NCI-H187 (cell line): ENCODE measurements at places on chromosomes 4 and X.

DNA sequence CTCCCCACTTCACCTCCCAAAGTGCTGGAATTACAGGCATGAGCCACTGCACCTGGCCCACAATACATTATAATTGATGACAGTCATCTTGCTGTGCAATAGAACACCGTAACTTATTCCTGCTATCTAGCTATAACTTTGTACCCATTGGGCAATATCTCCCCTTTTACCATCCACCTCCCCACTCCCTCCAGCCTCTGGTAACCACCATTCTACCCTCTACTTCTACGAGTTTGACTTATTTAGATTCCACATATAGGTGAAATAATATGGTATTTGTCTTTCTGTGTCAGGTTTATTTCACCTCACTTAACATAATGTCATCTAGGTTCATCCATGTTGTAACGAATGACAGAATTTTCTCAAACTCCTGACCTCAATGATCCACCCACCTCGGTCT lies 8.2 kb upstream of the TEX11 start:
- DNase-seq = no peak

DNA sequence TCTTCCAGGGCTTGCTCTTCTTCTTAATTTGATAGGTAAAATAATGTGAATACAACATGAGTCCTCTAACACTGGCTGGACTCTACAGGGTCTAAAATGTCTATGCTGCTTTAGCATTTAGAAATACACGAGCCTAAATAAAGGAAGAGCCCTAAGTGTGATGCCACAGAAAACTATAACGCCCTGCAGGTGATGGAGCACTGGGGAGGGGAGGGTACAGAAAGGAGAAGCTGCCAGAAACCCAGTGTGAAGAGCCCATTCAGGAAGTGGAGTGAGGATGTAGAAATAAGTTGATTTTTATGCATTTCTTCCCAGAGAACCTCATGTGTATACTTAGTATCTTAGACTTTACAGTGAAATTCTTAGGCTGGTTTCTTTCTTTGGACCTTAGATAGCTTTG lies 83.4 kb downstream of the TNIP2 start:
- no peak for DNase-seq

GRCh38 chr4:44320833-44321232 lies 127.8 kb downstream of the KCTD8 start:
- DNase-seq = no peak

DNA sequence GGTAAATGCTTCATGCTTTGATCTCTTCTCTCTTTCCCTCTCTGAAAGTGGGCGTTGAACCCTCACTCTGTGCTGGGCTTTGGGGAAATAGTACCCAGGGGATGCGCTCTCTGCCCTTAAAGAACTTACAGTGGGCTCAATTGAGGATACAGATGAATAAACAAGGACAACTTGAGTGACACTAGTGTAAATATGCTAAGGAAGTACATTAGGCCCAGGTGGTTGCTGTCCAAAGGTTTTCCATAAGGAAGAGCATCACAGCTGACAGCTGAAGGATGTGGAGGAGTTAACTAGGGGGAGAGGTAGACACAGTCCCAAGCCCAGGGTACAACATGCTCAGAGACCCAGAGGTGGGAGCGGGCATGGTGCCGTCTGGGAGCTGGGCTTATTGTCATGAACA lies 49.4 kb downstream of the TENM3 start:
- no peak for DNase-seq

GRCh38 chr4:112908511-112908910 lies 140.9 kb upstream of the ANK2 start:
- DNase-seq = no peak

DNA sequence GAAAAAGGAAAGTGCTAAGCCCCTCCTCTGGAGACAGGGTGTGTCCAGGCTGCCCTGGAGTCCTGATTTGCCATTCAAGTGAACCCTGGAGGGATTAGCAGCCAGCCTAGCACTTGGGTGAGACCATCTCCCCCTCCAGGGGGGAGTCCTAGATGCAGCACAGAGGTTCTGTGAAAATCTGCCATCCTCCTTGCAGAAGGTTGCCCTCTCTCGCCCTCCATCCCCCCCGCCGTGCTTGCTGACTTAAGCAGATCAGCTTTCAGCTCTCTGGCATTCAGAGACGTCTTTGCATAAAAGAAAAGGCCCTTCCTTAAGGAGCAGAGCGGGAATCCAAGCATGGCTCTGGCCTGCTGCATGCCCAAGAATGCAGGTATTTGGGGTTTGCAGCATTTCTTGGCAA lies 102.1 kb upstream of the SCML1 start:
- DNase-seq = peak; percentile 43

DNA sequence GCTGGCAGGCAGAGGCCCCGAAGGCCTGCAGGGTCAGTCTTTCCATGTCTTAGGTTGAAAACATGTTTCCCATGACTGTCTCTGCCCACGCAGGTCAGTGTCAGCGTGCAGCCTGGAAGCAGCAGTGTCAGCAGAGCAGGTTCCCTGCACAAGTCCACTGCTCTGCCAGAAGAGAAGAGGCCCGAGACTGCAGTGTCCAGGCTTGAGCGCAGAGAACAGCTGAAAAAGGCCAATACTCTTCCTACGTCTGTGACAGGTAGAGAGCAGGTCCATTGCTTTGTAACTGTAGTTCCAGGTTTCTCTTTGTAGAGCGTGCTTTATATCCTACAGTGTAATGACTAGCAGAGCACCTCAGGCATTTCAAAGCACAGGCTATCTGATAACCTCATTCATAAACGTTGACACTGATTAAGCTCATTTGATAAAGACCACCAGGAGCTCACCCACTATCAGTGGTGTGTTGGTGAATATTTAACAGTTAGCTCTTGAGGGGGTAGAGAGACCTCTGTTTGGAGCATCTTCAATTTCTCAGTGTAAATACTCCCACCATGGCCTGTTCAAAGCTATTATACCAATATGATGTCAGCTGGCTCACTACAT lies 63.2 kb downstream of the AASDH start:
- no peak for DNase-seq

GRCh38 chrX:132883358-132883915 lies 75.0 kb downstream of the HS6ST2 start:
- no peak for DNase-seq

DNA sequence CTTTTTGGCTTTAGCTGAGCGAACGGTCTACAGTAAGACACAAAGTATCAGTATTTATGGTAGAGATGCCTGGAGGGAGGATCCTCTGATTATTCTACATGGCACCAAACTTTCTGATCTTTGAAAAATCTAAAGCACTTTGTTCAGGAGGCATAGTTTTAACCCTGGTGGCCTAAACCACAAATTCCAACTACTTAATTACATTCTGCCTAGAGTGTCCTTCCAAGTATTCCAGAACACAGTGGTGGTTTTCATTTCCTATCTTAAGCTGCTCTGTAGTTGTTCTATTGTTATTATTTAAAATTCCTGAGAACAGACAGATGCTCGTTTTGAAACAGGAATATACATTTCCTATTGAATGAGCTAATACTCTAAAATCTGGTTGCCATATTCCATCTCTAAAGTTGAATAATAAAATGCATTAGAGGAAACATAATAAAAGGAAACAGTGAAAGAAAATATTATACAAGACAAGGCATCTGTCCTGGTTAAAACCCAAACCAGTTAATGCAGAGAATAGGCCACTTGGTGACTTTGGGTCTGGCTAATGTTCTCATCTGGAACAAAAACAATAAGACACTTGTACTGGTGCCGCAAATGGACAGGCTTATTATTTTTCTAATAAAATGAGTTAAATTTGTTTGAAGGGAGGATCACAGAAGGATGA lies 657.4 kb downstream of the SPRY1 start:
- DNase-seq = no peak

DNA sequence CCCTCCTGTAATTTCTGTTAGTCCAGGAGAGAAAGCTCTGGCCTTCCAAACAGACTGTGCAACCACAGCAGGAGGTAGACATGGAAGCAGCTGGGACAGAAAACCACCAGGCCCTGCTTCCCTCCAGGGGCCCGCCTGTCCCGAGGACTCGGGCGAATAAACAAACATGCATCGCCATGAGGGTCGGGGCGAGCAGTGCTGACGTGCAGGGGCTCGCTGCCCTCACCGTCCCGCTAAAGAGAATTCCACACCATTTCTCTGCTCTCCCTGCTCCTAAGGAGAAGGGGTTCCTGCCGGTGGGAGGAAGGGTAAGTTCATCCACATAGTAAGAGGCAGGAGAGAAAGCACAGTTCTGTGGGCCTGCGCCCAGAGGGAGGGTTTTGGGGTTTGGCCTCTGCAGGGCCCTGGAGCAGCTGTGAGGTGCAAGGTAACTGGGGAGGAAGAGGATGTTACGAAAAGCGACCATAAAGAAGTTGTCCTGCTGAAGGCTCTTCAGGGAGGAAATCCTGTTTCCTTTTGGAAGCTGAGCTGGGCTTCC lies 54.9 kb downstream of the WFS1 start:
- DNase-seq = no peak
